ENCODE measurements at places on chromosomes 7 and 10.

DNA sequence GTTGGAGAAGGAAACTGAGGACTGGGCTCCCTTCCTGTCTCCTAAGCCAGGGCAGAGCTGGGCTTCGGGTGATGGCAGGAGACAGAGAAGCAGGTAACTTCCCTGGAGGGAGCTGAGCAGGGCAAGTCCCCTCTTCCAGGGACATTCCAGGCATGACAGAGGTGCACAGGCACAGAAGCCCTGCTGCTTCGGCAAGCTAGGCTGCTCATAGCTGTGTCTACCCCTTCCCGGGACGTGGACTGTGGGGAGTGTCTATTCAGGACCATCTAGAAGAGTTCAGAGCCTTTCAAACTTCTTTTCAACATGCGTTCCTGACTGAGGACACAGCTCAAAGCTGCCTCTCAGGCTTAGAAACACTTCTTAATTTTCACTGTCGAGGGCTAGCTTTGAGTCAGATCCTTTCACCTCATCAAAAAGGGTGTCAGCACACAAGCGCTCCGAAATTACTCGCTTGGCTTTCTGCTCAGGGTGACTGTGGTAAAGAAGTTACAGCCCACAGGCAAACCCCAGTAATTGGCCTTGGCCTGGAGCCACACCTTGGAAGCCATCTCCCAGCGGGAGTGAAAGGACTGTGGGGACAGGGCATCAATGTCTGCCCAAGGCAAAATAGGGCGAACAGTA, 63.7 kb upstream of the STEAP1B start:
- DNase-seq, result no peak

GRCh38 chr7:100745184-100745583, 11.8 kb downstream of the ZAN start:
- no peak for DNase-seq

- DNase-seq, result no peak
These were observed 62.9 kb downstream of the SYPL1 start for GRCh38 chr7:106049139-106049752.

- DNase-seq, result peak; percentile 51
These were observed 57.1 kb downstream of the PLPP4 start for GRCh38 chr10:120514035-120514620.

DNA sequence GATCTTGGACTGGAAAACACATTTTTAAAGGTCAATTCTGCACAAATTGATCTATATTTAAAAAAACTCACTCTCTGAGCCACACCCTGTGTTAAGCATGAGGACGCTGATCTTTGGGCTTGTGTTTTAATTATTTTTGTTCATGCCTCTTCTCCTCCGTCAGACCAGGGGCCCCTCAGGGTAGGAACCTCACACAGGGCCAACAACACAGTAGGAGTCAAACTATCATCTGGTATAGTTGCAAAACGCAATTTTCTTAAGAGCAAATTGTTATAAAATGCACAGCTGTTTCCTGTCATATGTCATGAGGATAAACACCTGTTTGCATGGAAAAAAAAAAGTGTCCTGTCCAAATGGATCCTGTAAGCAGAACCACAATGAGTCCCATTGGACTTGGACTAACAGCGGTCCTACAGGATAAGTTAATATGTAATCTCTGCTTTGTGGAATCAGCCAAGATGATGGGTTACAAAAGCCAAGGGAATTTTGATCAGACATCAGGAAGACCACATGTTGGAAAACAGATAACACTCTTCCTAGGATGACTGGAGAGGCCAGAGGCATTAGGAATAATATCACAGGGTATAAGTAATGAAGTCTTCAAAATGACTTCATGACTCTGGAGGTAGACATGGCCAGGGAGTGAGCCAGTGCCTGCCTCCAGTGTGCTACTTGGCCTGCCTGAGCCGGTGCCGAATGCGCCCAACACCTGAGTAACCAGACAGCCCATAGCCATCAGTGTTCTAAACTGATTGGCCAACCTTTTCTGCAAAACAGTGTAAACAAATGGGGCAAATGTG, 184.9 kb upstream of the ADCY1 start:
- no peak for DNase-seq

All from NT2/D1 (cell line).